Omental fat pad (tissue), 4 donors: ENCODE measurements at places on chromosomes 11 and 22. TPM values are rescaled to one million over a fixed set of nuclear protein-coding genes. Genes with fewer than 3 reads are reported as not detected.
A peak's percentile ranks its signal among the peaks of the same experiment; 100 is the strongest.

- no peak for DNase-seq
Observed at GRCh38 chr11:85822814-85823213, 11.9 kb upstream of the SYTL2 start.

DNA sequence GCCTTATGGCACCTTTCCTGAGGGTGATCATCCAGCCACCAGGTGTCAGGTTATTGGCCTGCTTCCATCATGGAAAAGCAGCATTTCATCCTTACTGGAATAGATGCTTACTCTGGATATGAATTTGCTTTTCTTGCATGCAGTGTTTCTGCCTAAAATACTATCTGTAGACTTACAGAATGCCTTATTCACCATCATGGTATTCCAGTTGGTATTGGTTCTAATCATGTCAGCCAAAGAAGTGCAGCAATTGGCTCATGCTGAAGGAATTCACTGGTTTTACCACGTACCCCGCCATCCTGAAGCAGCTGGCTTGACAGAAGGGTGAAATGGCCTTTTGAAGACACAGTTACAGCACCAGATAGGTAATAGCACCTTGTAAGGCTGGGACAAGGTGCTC, 194.2 kb downstream of the AASDHPPT start:
- no peak for DNase-seq

GRCh38 chr22:20173246-20173645, 22.4 kb upstream of the CCDC188 start:
- no peak for DNase-seq

DNA sequence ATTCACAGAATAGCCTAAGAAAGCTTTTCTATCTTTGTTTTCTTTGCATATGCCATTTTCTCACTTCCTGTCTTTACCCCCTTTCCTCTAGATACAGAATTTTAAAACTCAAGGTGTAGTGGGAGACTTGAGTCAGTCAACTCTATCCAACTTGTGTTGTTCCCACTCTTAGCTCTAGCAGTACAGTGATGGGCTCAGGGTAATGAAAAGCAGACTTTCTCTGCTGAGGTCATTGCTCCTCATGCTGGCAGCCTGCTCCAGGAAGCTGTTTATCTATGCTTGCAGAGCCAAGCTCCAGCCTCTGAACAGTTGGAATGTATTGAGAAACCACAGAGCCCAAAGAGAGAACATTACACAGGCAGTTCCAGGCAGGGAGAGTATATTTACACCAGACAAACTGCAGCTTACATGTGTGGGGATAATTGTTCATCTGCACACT, 68.1 kb downstream of the CSTPP1 start:
- peak; percentile 25 for DNase-seq

DNA sequence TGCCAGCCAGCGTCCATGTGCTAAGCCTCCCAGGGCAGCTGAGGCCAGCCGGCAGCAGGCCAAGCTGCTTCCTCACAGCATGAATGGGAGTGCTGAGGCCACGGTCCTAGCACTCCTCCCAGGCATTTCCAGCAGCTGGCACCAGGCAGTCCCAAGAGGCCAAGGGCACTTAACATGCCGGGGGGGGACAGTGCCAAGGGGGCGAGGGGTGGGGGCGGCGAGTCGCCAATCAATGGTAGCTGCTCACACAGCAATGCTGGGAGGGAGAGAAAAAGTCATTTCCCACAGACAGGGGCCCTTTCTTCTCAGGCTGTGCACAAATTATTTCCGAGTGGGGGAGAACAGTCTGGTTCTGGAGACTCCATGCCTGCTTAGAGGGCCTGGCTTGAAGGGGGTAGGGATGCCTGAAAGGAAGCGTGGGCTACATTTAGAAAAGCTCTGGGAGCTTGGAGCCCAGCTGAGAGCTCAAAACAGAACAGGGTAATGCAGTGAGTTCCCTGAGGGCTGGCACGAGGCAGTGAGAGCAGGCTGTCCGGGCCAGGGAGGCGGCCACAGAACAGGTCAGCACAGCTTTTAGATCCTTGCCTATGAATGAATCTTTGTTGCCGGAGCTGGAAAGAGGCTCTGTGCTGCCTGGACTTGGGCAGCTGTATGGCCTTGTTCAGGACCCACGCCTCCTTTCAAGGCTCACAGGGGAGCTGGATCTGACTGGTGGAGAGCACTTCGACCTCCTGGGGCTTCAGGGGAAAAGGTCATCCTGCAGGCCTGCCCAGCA, 14.4 kb upstream of the TBC1D10A start:
- no peak for DNase-seq

DNA sequence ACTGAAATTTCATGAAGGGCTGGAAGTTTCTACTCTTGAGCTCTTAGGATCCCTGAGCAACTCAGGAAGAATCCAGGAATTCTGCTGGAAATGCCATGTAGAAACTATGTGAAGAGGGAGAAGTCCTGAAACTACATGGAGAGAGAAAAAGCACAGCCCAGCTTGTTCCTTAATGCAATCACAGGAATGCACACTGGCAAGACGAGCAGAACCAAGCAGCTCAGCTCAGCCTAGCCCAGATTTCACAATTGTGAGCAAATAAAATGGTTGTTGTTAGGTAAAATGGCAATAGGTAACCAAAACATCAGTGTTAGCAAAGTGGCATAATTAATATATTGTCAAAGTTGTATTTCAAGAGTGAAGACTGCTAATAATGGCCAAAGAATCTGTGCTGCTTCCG, 28.1 kb downstream of the ZNF214 start:
- DNase-seq = no peak

DNA sequence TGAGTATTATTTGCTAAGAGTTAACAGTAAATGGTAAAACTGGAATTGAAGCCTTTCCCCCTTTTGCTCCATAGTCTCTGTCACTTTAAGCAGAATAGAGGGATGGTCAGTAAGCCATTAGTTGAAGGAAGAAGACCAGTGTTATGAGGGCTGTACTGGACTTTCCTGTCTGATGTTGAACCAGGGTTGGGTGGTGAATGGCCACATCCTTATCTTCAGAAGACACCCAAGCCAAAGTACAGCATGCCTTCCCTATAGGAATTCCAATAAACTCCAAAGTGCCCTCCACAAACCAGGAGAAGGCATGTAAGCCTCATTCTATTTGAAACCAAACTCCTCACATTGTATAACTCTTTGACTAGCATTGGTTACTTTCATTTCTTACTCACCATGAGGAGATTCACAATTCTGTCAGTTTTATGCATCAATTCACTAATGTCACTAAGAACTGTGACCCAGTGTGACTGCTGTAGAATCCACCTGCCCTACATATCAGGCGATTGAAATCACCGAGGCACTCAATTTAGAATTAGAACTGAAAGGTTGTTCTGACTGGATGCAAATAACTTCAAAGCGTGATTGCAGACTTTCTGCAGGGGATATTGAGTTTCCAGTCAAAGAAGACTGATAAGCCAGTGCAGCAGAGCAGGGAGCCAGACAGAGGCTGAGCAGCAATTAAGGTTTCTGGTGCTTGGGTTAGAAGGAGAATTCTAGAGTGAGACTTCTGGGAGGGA, 107.1 kb upstream of the DDI1 start:
- DNase-seq = no peak

GRCh38 chr11:34585735-34586487, 35.0 kb upstream of the EHF start:
- no peak for DNase-seq

The RAPSN gene
- 0.37 TPM for total RNA-seq

The OR52H1 gene
- total RNA-seq = 0.48 TPM
